ENCODE measurements at places on chromosomes 16 and 17. TPM values are rescaled to one million over a fixed set of nuclear protein-coding genes. Genes with fewer than 3 reads are reported as not detected.

AANAT gene
- 0.13 TPM for polyA plus RNA-seq

XAF1 gene
- polyA plus RNA-seq, result 70.4 TPM

- no peak for DNase-seq
Measured at GRCh38 chr17:38325221-38325851, 18.4 kb downstream of the GPR179 start.

DNA sequence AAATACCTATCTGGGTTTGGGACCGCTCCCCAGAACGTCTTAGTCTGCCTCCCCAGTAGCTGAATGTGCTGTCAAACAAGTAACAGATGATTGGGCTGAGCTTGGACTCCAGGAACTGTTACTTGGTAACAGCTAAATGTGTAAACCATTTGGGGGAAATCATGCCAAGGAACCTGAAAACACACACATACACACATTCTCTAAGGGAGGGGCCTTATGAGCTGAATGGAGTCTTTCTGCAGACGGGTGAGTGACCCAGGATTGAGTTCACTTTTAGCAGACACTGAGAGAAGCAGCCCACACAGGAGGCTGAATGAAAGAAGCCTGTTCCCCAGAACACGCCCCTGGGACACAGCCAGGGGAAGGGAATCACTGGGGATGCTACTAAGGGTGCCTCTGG lies 1.6 kb downstream of the ACLY start:
- DNase-seq, result no peak

IL34 gene
- 16.9 TPM for polyA plus RNA-seq

- peak; percentile 87 for DNase-seq
Measured at GRCh38 chr16:533391-534123, 6.0 kb downstream of the CAPN15 start.

KRT9 gene
- not detected for polyA plus RNA-seq

DNA sequence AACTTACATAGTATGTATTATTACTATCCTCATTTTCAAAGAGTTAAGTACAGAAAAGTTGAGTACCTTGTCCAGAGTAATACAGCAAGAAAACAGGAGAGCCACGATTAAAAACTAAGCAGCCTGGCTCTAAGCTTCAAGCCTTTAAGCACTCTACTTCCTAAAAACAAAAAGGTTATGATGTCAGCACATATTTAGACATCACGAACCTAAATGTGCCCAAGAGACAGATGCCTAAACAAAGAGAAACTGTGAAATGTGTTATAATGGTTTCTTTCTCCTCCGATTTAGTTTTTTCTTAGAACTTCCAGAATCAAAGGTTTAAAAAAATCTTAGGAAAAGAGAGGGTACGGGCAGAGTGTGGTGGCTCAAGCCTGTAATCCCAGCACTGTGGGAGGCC lies 151.0 kb downstream of the VPS53 start:
- no peak for DNase-seq

- DNase-seq, result no peak
Measured at GRCh38 chr16:87824991-87825841, 44.1 kb downstream of the SLC7A5 start.

DNA sequence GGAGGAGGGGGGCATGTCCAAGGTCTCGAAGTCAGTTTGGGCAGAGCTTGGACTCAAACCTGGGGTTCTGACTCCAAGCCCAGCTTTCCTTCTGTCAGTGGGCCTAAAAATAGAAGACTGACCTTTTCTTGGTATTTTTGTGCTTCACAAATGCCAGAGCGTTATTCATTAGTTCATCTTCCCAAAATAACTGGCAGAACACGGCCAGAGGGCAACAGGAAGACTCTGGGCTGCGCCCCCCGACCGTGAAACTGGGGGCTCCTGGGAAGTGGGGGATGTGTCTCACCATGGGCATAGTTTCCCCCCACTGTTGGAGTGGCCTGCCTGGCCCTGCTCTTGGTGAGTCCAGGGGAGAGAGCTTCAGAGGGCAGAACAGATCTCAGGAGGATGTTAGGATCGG lies 94.0 kb downstream of the SOCS1 start:
- DNase-seq, result no peak

GRCh38 chr17:71558901-71559300 lies 561.9 kb upstream of the SOX9 start:
- no peak for DNase-seq

DNA sequence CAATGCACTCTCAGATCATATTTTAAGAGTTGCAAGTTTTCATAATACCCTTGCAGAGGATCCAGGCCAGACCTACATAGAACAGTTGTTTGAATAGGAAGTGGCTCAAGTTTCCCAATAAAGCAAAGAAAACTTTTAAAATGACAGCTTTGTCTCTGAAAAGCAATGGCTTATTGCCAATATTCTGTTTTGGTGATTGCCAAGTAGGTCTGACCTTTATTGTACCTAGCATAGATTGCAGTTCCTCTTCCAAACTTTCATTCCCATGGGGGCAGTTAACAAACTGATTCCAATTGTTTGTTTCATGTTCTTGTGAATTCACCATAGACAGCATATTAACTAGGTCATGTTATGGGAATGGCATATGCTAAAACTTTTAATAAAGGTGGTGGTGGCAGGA lies 664.6 kb upstream of the CA10 start:
- no peak for DNase-seq

DNA sequence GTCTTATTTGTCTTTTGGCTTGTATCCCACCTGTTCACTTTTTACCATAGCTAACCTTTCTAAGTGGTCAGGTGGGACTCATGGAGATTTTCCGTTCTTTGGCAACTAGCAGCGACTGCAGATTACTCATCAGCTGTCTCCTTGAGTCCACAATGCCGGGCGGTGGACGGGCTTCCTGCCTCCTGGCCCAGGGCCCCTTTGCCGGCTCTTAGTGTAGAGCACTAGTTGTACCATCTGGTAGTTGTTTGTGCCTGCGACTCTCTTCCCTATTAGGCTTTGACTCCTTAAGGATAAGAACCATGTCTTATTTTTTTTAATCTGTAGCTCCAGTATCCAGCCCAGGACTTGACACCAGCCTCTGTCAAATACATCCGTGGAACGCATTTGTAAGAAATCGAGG lies 399.9 kb downstream of the WWOX start:
- no peak for DNase-seq

- no peak for DNase-seq
Measured at GRCh38 chr17:74883241-74883745, 10.1 kb downstream of the FADS6 start.

- no peak for DNase-seq
Measured at GRCh38 chr16:13767215-13767614, 152.7 kb upstream of the ERCC4 start.

DNA sequence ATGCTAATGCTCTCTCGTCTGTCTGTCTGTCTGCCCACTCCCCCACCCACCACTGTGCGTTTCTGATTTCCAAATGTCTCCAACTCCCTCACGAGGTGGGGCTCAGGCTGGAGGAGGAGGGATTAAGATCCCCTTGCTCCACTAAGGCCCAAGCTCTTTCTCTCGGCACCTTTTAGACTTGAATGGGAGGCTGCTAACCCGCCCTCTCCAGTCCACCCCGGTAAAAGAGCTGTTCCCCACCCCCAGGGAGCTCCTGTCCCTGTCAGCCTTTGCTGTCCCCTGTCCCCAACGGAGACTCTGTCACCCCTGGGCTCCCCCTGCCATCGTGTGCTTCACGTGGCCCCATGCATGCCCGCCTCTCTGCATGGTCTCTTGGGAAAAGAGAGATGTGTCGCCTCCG lies 68.5 kb upstream of the PLCG2 start:
- DNase-seq, result no peak

DHRS7C gene
- 0.24 TPM for polyA plus RNA-seq

- no peak for DNase-seq
Measured at GRCh38 chr17:15955793-15956541, 11.0 kb downstream of the ADORA2B start.

- no peak for DNase-seq
Measured at GRCh38 chr17:16052486-16052885, 52.9 kb downstream of the TTC19 start.

- peak; percentile 55 for DNase-seq
Measured at GRCh38 chr17:17231621-17232302, 5.2 kb downstream of the FLCN start.

DNA sequence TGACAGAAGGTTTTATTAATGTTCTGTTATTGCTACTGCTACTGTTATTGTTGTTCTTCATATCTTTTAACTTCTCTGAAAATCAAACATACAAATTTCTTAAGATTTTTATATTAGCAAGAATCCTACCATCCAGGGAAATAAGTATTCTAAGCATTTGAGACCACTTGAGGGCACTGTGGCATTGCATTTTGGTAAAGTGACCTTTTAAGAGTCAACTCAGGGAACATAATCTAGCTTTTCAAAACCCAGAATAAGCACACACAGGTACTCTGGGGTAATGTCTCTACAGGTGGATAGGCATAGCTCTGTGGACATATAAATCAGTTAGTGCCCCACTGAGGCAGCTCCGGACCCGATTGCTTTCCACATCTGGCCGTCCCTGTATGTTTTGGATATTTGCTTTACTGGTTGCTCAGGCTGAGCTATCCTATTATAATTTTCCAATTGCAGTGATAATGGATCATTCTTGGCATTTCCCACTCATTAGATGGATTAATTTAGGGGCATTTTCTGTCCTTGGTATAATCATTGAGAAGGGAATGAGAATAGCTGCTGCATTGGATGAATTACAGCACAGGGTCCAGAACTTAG lies 1425.1 kb upstream of the CDH8 start:
- peak; percentile 3 for DNase-seq

DNA sequence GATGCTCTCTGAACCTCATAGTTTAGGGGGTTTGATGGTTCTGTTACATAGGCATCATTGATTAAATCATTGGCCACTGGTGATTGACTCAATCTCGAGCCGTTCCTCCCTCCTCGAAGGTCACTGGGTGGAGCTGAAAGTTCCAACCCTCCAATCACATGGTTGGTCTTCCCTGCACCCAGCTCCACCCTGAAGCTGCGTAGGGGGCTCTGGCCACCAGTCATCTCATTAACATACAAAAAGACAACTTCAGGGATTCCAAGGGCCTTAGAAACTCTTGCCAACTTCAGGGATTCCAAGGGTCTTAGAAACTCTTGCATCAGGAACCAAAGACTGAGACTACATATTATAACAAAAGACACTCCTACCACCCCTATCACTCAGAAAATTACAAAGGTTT lies 306.5 kb upstream of the TNRC6C start:
- no peak for DNase-seq

DNA sequence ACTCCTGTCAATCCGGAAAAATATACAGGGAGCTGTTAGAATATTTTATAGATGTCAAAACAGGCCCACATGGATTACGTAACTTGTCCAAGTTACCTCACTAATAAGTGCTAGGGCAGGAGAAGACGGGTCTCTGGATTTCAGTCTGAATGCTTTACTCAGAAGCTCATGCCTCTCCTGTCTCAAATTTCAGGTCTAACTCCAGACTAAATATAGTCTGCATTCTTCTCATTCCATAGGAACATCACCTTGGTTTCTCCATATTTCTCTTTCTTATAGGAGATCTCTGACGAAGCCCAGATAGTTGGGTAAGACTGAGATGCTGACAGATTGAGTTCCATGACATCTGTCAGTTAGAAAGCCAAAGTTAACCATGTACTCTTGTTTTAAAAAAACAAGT lies 174.2 kb downstream of the STX8 start:
- no peak for DNase-seq

DNA sequence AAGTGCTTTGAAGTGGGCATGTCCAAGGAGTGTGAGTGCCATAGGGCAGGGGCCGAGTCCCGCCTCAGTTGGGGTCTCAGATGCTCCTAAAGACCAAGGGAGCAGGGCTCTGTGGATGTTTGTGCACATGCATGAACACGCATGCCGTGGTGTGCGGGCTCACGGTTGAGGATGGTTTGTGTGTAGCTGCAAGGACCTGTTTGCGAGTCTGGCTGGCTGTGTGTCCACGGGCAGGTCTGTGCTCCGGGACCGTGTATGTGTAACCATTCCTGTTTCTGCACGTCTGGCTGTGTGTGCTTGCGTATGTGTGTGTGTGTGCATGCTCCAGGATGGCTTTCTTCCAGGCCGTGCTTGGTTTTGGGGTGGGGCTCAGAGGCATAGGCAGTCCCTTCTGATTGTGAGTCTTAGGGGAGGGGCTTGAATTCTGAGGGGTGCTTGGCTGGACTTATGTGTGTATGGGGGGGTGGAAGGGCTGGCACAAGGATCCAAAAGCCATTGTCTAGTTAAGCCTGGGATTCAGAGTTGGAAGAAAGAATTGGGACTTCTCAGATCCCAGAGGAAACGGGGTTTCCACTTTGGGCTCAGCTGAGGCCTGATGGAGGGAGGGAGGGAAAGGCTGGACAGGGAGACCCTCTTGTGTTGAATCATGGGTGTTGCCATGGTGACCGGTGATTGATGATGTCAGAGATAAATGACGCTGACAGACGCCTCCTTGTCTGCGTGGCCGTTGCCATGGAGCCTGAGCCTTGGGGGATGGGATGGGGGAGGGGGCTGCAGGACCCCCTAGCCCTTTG lies 14.4 kb downstream of the GJD3 start:
- peak; percentile 41 for DNase-seq

SLC7A6OS gene
- polyA plus RNA-seq, result 19.9 TPM

DNA sequence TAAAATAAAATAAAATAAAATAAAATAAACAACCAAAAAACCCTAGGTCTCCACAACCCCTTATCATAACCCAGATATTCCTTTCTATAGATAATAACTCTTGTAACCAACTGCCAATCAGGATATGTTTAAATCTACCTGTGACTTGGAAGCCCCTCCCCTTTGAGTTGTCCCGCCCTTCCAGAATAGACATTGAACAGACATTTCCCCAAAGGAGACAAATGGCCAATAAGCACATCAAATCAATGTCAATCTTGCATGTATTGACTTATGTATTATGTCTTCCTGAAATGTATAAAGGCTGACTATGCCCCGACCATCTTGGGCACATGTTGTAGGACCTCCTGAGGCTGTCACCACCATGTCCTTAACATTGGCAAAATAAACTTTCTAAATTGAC lies 1.5 kb upstream of the MAPK7 start:
- no peak for DNase-seq

GRCh38 chr17:66584927-66585326 lies 250.0 kb upstream of the CACNG5 start:
- no peak for DNase-seq

DNA sequence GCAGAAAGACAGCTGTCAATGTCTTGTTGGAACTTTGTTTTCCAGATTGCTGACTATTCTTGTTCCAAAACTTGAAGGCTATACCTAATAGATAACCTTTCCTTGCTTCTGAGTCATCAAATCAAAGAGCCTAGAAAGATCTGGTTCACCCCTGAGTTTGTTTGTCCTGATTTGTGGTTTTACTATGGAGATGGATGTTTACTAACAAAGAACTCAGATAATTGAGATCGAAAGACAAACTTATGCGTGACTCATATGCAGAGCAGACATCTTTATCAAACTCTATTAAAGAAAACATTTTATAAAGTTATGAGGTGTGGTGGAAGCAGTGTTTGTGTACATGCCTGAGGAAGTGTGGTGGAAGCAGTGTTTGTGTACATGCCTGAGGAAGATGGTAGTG lies 311.1 kb upstream of the TBX2 start:
- DNase-seq, result no peak

CLDN7 gene
- 250 TPM for polyA plus RNA-seq

ACAP1 gene
- polyA plus RNA-seq, result 12.2 TPM
